Activated naive CD8-positive, alpha-beta T cell treated with anti-CD3 and anti-CD28 coated beads, Interleukin-2, amount 10 ng/mL, durations not matched to agents 7 days and 5 days (primary cell): ENCODE measurements at places on chromosomes 12 and 14. TPM values are rescaled to one million over a fixed set of nuclear protein-coding genes. Genes with fewer than 3 reads are reported as not detected.

The ZNF891 gene
- total RNA-seq: 4.0 TPM

The NKX2-1 gene
- total RNA-seq: not detected

The FRMD6 gene
- total RNA-seq: 3.5 TPM

The BICDL1 gene
- 100 TPM for total RNA-seq

The AQP6 gene
- total RNA-seq: not detected

The PDZRN4 gene
- total RNA-seq: not detected

The DBX2 gene
- total RNA-seq: not detected

GRCh38 chr12:20367583-20368113 lies 689 bp upstream of the PDE3A start:
- H3K4me1 ChIP-seq: peaks cover 9% of the 10 kb centered on the region
- peaks cover 62% of the 10 kb centered on the region for H3K27me3 ChIP-seq
- no peaks in the 10 kb centered on the region for H3K36me3 ChIP-seq
- H3K4me3 ChIP-seq: no peak overlapping the region
- no peak overlapping the region for H3K27ac ChIP-seq

DNA sequence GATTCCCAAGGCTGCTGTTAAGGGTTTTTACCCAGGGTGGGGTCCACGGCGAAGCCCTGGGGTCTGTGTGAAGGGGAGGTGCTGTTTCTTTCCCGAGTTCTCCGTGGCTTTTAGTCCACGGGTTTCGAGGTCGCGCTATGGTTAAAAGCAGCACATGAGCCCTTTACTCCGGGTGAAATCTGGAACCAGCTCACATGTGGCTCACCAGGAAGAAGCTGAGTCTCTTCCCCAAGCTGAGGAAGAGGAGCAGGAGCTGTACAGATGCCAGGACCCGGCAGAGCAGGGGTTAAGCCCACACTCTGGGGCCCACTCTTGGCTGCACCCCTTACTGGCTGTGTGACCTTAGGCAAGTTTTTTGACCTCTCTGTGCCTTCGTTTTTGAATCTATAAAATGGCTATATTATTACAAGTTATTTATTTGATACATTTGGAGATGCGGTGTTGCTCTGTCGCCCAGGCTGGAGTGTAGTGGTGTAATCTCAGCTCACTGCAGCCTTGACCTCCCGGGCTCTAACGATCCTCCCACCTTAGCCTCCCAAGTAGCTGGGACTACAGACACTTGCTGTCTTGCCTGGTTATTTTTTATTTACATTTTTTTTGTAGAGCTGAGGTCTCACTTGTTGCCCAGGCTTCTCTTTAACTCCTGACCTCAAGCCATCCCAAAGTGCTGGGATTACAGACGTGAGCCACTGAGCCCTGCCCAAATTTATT lies 266.3 kb downstream of the AACS start:
- H3K36me3 ChIP-seq: no peaks in the 10 kb centered on the region
- peaks cover 13% of the 10 kb centered on the region for H3K27me3 ChIP-seq
- H3K27ac ChIP-seq: no peak overlapping the region
- H3K4me3 ChIP-seq: no peak overlapping the region
- H3K4me1 ChIP-seq: no peaks in the 10 kb centered on the region
- no peak for DNase-seq

DNA sequence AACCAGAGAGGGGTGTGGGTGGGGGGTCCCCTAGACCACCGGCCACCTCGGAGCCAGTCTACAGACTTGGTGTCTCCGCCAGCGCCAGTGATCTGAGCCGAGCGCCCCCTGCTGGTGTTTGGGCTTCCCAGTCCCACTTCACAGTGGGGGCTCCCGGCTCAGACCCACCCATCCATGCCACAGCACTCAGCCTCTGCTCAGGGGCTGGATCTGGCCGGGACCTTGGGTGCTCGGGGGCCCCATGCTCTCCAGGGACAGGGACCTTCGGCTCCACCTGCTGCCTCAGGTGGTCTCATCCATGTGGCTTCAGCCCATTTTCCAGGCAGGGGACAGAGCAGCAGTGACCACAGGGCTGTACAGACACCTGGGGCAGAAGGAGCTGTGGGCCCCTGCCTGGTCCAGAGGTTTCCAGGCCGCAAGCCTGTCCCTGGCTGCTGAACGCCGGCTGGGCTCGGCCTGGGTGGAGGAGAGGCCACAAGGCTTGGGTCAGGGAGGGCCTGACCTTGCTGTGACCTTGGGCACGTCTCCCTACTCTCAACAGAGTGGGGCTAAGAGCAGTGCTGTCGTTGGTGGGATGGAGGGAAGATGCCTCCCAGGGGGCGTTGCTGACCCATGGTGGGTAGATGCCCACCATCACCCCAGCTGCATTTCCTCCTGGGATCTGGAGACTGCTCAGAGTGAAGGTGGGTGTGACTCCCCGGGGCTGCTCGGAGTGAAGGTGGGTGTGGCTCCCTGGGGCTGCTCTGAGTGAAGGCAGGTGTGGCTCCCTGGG lies 86.3 kb downstream of the KIF26A start:
- peak overlapping the region; percentile 43 for H3K27ac ChIP-seq
- H3K27me3 ChIP-seq: peaks cover 6% of the 10 kb centered on the region
- H3K4me1 ChIP-seq: peaks cover 13% of the 10 kb centered on the region
- peaks cover 3% of the 10 kb centered on the region for H3K36me3 ChIP-seq
- peak; percentile 55 for DNase-seq

DNA sequence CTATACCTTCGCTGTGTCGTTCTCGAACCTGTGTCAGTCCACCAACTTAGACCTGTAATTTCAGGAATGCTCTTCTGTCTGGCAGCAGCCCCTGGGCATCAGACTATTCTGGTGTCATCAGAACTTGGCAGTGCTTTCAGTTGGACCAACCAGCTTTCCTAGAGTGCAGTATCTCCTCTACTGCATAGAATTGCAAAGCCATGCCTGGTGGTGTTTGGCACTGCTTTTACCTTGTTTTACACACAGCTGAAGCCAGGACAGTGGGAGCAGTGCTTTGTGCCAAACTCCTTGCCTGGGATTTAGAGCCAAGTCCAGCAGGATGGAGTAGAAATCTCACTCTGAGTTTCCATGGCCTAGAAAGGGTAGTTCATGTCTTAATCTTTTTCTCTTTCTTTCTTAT lies 1.5 kb downstream of the FLVCR2 start:
- peaks cover under 1% of the 10 kb centered on the region for H3K27me3 ChIP-seq
- peaks cover 7% of the 10 kb centered on the region for H3K4me1 ChIP-seq
- H3K4me3 ChIP-seq: no peak overlapping the region
- no peak overlapping the region for H3K27ac ChIP-seq
- no peaks in the 10 kb centered on the region for H3K36me3 ChIP-seq
- no peak for DNase-seq

- H3K27ac ChIP-seq: peak overlapping the region; percentile 90
- H3K27me3 ChIP-seq: peaks cover 2% of the 10 kb centered on the region
Observed at GRCh38 chr12:124928095-124928911, 13.9 kb upstream of the UBC start.

DNA sequence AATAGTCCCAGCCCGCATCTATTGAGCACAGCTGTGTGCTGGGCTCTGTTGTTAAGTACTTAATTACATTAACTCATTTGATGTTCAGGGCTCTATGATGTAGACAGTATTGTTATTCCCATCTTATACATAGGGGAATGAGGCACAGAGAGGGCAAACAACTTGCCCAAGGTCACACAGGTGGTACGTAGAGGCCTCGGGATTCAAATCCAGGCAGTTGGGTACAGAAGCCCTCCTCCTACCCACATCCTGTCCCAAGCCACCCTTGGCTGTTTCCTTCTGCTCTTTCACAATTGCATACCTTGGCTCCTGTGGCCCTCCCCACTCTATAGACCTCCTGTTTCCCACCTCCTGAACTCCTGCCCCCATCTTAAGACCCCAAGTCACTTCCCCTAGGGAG lies 10.0 kb upstream of the GPR68 start:
- no peaks in the 10 kb centered on the region for H3K27me3 ChIP-seq
- no peak for DNase-seq
- peak overlapping the region; percentile 93 for H3K27ac ChIP-seq
- H3K36me3 ChIP-seq: peaks cover 13% of the 10 kb centered on the region
- H3K4me1 ChIP-seq: peaks cover 62% of the 10 kb centered on the region

DNA sequence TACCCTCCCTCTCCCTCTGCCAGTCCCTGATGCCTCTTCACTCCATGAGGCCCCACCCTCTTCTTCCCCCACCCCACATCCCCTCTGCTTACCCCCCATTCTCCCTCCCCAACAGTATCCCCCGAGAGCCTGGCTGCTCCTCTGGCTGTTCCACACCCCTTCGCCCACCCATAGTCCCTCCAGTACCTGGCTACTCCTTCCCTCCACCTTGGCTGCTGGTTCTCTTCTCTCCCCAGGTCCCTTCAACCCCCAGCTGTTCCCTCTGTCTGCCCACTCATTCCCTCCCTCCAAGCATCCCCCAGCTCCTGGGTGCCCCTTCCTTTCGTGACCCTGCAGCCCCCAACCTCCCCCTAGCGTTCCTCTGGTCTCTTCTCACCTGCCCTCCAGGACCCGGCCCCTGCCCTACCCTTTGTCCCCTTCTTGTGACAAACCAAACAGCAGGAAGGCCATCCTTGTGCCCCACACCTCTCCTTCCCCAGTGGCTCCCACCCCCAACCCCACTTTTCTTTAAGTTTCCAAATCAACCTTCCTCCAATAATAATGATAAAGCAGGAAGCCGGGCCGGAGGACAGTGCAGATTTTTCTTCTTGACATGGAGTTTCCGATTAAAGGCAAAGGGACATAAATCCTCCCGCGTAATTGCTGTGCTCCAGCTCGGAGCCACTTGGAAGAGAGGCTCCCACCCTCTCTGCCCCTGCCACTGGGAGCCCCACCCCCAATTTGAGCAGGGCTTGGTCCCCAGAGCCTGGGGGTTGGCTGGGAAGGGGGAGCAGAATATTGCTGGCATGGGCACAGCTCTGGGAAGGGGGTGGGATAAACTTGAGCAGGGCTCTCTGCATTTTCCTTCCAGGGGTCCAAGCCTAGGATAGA lies 40.0 kb downstream of the SMUG1 start:
- H3K4me3 ChIP-seq: no peak overlapping the region
- H3K27ac ChIP-seq: no peak overlapping the region
- DNase-seq: no peak

GRCh38 chr14:40955131-40955505 lies 651.6 kb upstream of the LRFN5 start:
- H3K36me3 ChIP-seq: no peaks in the 10 kb centered on the region
- no peak overlapping the region for H3K27ac ChIP-seq
- H3K4me1 ChIP-seq: no peaks in the 10 kb centered on the region
- H3K4me3 ChIP-seq: no peak overlapping the region
- no peaks in the 10 kb centered on the region for H3K27me3 ChIP-seq
- DNase-seq: no peak

DNA sequence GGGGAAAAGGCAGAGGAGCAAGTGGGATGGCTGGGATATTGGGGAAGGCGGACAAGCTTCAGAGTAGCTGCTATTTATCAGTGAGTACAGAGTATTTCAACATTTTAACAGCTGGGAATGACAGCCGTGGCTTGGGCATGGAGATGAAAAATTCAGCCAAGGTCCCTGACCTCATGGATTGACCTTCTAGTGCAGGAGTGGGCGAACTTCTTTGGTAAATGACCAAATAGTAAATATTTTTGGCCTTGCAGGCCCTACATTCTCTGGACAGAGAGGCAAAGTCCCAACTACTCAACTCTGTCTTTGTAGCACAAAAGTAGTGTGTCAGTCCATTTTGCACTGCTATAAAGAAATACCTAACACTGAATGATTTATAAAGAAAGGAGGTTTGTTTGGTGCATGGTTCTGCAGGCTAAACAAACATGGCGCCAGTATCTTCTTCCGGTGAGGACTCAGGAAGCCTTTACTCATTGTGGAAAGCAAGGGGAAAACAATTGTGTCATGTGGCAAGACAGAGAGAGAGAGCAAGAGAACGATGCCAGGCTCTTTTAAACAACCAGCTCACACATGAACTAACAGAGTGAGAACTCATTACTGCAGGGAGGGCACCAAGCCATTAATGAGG lies 33.6 kb downstream of the TMEM233 start:
- DNase-seq: no peak
- no peaks in the 10 kb centered on the region for H3K36me3 ChIP-seq
- H3K4me1 ChIP-seq: no peaks in the 10 kb centered on the region
- H3K4me3 ChIP-seq: no peak overlapping the region

DNA sequence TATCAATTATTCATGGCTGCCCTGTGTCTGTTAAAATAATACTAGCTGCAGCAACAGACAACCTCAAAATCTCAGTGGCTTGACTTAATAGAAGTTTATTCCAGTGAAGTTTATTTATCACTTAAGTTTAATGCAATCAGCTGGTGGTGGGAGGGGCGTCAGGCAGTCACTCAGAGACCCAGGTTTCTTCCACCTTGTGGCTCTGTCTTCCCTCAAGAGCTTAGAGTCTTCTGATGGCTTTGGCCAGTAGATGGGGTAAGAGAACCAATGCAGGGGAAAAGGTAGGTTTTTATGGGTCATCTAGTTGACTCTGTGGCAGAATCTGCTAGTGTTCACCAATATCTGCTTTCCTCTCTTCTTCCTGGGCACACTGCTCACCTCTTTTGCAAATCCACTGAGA lies 668.9 kb downstream of the AACS start:
- H3K4me3 ChIP-seq: no peak overlapping the region
- no peaks in the 10 kb centered on the region for H3K36me3 ChIP-seq
- H3K27me3 ChIP-seq: no peaks in the 10 kb centered on the region

- H3K4me1 ChIP-seq: peaks cover 3% of the 10 kb centered on the region
- H3K4me3 ChIP-seq: no peak overlapping the region
- DNase-seq: no peak
- H3K27me3 ChIP-seq: peaks cover 15% of the 10 kb centered on the region
- H3K36me3 ChIP-seq: no peaks in the 10 kb centered on the region
- no peak overlapping the region for H3K27ac ChIP-seq
Observed at GRCh38 chr14:95814363-95815225, 62.0 kb upstream of the TUNAR start.

GRCh38 chr14:32472076-32472475 lies 143.0 kb downstream of the AKAP6 start:
- DNase-seq: no peak
- no peaks in the 10 kb centered on the region for H3K4me1 ChIP-seq
- no peak overlapping the region for H3K4me3 ChIP-seq
- H3K36me3 ChIP-seq: no peaks in the 10 kb centered on the region

GRCh38 chr12:75781532-75782046 lies 250.0 kb downstream of the PHLDA1 start:
- H3K27ac ChIP-seq: no peak overlapping the region
- peaks cover 14% of the 10 kb centered on the region for H3K27me3 ChIP-seq
- DNase-seq: no peak
- H3K4me1 ChIP-seq: no peaks in the 10 kb centered on the region

DNA sequence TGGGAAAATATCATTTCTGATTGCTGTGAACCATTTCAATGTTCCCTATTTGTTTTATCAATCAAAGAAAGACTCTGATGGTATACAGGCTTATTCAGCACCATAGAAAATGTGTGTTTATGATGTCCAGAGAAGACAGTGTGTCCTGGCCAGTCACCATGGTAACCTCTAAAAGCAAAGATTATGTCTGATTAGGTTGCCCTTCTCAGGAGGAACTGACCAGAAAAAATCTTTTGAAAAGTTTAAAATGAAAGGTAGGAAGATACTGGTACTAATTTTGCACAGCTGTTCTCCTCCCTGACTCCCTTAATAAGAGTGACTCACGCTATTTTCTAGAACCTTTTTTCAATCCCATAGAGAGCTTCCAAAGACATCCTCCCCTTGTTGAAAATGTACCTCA lies 391.8 kb upstream of the DCN start:
- no peak for DNase-seq
- no peak overlapping the region for H3K4me3 ChIP-seq
- H3K4me1 ChIP-seq: peaks cover 7% of the 10 kb centered on the region
- peaks cover 2% of the 10 kb centered on the region for H3K36me3 ChIP-seq
- H3K27ac ChIP-seq: no peak overlapping the region

- DNase-seq: no peak
- H3K36me3 ChIP-seq: no peaks in the 10 kb centered on the region
- no peaks in the 10 kb centered on the region for H3K4me1 ChIP-seq
- H3K4me3 ChIP-seq: no peak overlapping the region
Observed at GRCh38 chr12:5480938-5481303, 49.0 kb downstream of the NTF3 start.

- no peaks in the 10 kb centered on the region for H3K27me3 ChIP-seq
- peaks cover 59% of the 10 kb centered on the region for H3K4me1 ChIP-seq
- H3K36me3 ChIP-seq: peaks cover 9% of the 10 kb centered on the region
- H3K4me3 ChIP-seq: peak overlapping the region; percentile 94
- DNase-seq: peak; percentile 76
- H3K27ac ChIP-seq: peak overlapping the region; percentile 93
Observed at GRCh38 chr14:73785834-73786635, 65.6 kb upstream of the PTGR2 start.
